ENCODE measurements at places on chromosomes 7 and 10.

DNA sequence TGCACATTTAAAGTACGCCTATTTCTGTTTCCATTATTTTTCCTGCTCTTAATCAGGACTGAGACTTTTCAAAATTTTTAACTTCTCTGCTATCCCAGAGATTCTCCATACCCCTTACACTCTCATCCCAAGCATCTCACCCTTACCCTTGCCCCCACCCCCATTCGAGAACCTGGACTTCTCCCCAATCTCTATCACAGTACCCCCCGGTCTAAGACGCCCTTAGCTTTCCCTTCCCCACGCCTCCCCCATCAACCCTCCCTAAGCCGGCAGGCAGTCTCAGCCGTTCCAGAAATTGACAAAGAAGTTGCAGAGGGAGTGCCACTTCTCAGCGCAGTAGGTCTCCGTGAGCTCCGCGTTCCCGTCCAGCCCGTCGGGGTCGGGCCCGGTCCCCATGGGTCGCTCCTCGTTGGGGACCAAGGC is 1.4 kb downstream of the FGFBP3 start:
- no peak for DNase-seq

- no peak for DNase-seq
Observed at GRCh38 chr10:55476129-55476528, 675.1 kb upstream of the PCDH15 start.

- DNase-seq = no peak
Observed at GRCh38 chr7:37495574-37496184, 47.0 kb upstream of the ELMO1 start.

DNA sequence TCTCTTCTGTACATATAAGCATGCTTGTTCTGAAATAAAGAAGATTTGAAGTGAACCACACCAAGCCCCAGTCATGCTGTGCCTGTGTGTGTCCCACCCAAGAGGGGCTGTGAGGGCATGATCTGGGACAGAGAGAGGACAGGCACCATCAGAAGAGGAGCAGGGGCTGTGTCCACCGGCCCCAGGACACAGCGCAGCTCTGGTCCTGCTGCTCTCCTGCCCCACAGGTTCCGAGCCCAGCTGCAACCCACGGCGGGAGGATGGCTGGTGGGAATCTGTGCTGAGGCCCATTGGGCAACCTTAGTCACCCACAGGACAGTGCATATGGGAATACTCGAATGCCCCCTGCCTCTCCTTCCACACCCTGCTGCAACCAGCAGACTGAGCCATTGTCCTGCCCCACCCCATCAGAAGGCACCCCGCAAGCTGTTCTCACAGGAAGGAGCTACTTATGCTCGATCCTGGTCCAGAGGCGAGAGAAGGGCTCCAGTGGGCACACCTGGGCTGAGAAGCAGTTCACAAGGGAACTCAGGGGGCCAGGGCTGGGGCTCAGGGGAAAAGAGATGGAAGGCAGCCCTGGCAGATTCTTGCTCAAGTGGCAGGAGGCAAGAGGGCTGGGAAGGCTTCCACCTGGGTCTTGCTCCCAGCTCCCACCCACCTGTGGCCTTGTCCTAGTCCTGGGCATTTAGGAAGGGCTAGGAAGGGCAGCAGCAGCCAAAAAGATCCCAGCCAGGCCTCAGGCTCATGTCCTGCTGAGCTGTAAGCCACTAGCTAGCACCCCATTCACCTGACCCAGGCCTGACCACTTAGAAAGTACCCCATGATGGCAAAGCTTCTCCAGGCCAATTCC is 31.9 kb downstream of the LDB3 start:
- no peak for DNase-seq

GRCh38 chr10:113922787-113923570 is 68.5 kb downstream of the NHLRC2 start:
- no peak for DNase-seq

DNA sequence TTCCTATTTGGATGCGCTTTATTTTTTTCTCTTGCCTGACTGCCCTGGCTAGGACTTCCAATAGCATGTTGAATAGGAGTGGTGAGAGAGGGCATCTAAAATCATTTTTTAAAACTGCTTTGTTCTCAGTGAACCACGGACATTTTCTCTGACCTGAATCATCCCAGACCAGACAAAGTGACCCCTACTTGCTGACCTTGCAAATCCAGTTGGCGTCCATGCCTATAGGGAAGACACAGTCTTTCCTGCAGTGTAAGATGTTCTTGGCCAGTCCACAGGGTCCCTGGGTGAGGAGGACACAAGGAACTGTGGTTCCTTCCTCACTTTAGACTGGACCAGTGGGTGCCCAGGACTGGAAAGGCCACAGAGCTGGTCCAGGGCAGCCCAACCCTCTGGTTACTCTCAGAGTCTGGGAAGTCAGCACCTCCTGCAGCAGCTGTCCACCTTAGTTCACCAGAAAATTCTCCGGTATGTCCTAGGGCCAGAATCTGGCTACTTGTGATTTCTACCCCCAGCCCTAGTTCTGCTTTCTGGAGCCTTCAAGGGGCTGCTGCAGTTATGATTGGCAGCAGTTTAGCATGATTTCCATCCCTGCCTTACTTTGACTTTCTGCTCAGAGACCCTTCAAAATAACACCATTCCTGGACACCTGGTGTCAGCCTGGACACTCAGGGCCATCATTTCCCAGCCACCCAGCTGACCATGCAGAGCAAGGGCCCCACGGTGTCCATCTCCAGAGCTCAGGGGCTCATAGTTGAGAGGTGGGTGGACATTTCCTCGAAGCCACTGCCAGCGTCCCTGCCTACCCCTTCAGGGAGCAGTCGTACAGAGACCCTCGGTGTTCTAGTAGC is 19.3 kb downstream of the VIPR2 start:
- DNase-seq = no peak

- DNase-seq = peak; percentile 39
Observed at GRCh38 chr10:70480239-70480861, 1.8 kb downstream of the PALD1 start.

DNA sequence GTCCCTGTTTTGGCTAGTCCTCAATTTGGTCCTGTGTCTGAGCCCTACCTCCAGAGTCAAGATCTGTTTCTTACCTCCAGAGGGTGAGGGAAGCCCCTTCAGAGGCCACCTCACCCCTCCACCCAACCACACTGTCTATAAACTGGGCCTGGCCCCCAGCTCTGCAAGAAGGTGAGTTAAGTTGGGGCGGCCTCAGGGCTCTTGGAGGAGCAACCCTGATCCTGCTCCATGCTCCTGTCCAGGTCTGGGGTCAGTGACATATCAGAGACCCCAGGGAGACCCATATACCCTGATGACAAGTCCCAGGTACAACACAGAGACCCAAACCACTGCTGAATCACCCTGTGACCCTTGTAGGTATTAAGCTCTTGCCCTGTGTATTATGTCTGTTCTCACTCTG is 69.5 kb downstream of the MYL10 start:
- no peak for DNase-seq

DNA sequence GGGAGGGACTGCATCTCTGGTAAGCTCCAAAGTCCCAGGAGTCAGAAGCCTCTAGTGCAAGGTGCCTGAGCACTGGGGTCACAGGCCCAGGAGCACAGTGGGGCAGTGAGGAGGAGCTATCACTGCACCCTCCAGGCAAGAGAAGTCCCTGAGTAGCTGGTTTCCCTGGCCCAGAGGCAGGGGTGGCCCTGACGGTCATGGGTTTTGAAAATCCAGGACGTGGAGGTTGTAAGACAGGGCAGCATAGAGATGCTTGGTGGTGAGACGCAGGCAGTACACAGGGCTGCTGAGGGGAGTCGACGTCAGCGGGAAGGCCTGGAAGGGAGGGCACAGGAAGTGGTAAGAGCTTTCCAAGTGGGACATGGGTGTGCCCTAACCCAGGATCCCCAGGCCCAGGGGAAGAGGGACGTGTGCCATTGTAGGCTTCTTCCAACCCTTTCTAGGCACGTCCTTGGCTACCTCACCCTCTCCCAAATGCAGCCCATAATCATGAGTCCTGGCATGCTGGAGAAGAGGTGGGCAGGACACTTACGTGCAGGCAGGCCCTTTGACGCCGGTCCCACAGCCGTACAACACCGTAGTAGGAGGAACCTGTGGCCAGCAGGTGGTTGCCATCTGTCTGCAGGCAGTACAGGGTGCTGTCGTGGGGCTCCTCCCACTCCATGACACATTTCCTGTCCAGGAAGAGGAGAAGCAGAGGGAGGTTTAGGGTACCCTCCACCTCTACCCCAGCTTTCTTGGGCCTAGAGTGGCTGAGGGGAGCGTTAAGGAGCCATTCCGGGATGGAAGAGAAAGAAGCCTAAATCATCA is 23.2 kb downstream of the DPCD start:
- peak; percentile 42 for DNase-seq

Data from stimulated activated CD8-positive, alpha-beta memory T cell treated with anti-CD3 and anti-CD28 coated beads, Interleukin-4, amount 100 ng/mL, for 48 hours (primary cell).